Activated CD4-positive, alpha-beta T cell treated with anti-CD3 and anti-CD28 coated beads, Interleukin-2, amount 50 U/mL, for 48 hours (primary cell): ENCODE measurements at places on chromosomes 5 and 9.

DNA sequence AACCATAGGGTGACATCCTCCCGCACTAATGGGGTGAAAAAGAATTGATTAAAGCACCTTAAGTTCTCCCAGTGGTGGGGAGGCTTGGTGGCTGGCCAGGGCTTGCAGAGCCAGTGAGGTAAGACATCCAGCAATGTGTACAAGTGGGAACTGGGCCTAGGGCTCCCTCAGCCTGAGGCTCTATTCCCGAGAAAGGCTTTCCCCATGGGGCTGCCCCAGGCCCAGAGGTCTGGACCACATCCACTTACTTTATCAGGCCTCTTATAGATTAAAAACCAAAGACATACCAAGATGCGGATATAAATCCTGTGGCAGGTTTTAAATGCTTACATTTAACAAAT is 35.3 kb downstream of the C5orf15 start:
- DNase-seq: no peak

- DNase-seq: no peak
Measured at GRCh38 chr5:32526810-32527209, 58.5 kb upstream of the SUB1 start.

DNA sequence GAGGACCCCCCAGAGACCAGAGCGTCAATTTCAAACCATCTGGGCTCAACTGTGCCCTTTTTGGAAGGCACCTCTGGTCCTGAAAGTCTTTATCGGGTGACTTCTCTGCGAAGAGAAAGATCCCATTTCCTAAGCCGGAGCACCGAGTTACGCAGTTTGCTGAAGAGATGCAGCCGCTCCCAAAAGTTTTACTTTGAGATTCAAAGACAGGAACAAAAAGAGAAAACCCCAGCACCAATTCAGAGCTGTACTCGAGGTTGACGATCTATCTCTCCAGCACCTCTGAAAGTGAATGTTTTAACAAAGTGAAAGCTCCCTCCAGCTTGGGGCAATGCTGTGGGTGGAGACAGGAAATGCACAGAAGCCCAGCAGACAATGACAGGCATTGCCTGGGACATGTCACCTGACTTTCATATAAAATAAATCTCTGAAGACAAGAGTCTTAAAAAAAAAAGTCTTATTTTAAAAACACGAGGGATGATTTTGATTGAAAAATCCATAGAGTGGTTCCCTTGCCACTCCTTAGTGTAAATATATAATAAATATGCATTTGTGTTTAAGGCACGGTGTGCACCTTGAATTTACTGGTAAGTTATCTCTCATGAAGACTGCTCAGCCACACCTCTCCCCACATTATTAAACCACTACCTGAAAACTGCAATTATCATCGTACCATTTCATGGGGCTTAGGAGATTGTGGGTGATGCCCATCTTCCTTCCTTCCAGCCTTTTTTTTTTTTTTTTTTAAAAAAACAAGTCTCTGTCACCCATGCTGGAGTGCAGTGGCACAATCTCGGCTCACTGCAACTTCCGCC is 79.9 kb downstream of the FNBP1 start:
- peak; percentile 73 for DNase-seq

GRCh38 chr5:15105799-15106393 is 234.3 kb upstream of the ANKH start:
- peak; percentile 29 for DNase-seq

DNA sequence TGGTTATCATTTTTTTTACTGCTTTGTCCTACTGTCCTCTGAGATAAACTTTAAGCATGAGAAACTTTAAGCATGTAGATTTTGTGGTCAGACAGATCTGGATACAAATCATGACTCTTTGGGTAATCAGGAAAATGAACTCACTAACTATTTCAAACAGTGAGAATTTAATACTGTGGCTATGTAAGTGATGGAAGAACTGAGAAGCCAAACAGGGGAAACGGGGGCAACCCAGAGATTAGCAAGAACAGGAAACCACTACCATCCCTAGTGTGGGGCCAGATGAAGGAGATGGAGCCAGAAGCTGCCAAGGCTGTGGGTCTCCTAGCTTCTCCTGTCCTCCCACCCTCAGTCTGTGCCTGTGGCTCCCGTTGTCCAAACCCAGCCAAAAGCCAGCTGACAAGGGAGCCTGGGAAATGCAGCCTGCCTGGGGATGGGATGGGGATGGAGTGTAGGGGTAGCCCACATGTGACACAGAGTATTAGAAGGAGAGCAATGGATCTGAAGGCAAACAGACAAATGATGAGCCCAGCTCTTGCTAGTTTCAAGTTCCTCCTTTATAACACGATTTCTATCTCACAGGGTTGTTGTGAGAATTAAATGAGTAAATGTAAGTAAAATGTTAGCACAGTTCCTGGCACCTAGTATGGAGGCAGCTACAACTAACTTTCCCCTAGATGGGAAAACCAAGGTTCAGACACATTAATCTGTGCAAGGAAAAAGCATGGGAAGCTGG is 27.7 kb upstream of the CDC23 start:
- peak; percentile 26 for DNase-seq

DNA sequence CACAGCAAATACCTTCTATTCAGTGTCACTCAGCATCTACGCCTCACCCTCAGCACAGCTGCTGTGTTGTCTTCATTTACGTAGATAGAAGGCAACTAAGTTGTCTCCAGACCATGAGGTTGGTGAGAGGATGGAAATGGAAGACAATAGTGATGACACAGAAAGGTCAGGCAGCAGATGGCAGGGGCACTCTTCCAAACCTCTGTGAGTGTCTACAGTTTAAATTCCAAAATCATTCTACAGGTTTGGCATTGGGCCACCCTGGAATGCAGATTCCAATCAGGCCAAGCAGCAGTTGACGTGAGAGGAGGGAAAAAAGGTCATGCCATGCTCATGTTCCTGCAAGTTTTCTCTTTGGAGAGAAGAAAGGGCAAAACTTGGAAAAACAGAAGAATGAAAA is 68.7 kb upstream of the ADAMTSL1 start:
- DNase-seq: no peak

DNA sequence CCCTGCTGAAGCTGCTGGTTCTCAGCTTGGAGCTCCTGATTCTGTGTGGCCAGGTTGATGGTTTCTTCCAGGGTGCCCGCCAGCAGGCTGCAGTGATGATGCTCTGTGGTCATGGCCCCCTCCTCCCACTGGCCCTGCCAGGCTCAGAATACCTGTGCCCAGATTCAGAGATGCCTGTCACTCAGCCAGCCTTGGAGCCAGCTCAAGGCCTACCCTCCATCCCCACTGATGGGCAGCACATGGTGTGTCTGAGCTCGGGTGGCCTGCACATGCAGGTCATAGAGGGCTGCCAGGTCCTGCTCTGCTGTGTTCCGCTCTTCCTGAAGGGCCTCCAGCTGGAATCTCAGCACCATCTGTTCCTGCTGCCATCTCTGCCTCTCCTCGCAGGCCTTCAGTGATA is 5.4 kb downstream of the SLC35A4 start:
- DNase-seq: no peak

DNA sequence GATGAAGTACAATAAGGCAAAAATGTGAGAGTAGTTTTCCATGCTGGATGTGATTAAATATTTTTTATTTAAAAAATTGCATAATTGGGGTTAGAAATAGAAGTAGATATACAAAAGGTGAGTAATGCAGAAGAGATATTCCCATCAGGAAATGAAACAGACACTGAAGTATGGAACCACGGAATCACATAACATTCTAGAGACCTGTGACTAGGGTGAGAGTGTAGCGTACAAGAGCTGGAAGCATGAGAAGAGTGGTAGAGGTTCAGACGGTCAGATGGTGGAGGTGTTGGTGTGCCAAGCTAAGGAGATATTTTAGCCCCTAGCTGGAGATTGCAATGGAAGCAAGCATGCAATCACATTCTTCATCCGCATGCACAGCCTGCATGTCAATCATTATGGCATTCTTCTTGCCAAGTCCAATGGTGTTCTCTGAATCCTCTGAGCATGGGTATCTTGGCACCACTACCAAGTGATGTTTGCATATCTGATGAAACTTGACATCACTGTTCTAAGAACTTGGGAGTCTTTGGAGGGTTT is 587.8 kb downstream of the PSAT1 start:
- DNase-seq: no peak

GRCh38 chr9:101029315-101030085 is 973 bp downstream of the PLPPR1 start:
- no peak for DNase-seq

DNA sequence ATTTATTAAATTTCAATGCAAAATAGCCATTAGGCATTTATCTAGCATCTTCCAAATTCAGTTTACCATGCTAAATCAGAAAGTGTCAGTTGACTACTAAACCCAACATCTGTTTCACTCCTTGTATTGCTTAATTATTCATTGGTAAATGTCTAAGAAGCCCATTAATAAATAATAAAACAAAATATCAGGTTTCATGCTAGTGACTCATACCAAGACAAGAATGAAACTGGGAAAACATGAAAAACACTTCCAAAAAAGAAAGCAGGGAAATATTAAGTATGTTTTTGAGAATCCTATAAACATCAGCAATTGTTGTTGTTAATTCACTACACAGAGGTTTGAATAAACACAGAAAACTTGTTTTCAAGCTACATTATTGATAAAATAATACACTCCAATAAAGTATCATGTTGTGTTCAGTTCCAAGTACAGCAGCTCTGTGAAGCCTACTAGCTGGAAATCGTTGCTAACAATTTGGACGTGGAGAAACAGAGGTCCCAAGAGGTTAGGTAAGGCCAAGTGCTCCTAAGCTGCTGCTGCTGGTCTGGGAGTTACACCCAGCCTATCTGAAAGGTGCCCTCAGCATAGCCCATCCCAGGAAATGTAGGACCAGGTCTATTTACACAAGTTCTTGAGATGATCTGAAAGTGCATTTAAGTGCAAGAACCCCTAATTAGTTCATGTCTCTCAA is 78.8 kb downstream of the GNAQ start:
- no peak for DNase-seq

GRCh38 chr5:14593326-14594021 is 11.9 kb downstream of the OTULINL start:
- peak; percentile 36 for DNase-seq

DNA sequence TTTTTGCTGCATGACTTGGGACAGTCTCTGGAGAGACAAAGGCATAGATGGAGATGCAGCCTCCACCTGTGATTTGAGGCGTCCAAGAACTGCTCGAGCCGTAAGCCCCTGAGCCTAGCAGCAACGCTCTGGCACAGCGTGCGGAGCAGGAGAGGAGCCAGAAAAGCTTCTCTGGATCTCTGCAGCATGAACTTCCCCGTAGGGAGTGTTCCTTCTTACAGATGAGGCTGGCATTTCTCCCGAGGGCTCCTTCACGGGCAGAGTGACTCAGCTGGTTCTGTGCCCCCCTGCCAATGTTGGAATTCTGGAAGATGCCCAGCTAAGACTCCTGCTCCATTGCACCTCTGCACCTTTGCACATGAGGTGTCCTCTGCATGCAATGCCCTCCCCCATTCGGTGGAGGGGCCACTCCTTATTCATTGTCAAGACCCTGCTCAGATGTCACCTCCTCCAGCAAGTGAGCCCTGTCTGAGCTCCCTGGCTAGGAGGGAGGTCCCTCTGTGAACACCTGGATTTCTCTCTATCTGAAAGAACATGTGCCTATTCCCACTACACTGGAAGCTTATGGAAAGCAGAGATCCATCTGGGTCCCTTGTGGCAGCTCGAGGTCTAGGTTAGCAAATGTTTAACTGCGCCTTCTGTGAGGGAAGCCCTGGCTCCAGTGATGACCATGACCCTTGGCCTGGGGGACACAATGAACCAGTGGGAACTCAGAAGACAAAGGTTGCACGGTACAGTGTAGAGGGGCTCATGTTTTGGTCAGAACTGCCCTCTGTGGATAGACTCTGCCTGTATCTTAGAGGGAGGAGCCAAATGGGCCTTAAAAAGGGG is 39.6 kb downstream of the SH3PXD2B start:
- DNase-seq: no peak

- no peak for DNase-seq
Measured at GRCh38 chr5:28809811-28810750, 1771.7 kb upstream of the CDH9 start.

GRCh38 chr9:13988944-13989343 is 325.0 kb downstream of the NFIB start:
- DNase-seq: no peak

DNA sequence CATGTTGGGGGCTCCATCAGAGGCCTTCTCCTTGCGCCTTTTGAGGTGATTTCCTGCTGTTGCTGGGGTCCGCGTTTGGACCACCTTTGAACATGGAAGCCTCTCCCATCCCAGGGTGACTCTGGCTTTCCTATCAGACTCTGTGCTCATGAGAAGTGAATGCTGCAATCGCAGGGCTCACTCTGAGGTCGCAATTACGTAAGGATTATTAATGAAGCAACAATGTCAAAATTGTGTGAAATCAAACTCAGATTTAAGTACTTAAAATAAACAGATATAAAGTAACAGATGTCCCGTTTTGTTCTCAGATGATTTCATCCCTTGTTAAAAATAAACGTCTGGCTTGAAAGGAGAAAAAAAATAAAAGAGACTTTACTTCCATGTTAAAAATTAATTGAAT is 634.2 kb downstream of the BNC2 start:
- DNase-seq: no peak

- DNase-seq: no peak
Measured at GRCh38 chr5:8340739-8341344, 471.9 kb downstream of the MTRR start.

DNA sequence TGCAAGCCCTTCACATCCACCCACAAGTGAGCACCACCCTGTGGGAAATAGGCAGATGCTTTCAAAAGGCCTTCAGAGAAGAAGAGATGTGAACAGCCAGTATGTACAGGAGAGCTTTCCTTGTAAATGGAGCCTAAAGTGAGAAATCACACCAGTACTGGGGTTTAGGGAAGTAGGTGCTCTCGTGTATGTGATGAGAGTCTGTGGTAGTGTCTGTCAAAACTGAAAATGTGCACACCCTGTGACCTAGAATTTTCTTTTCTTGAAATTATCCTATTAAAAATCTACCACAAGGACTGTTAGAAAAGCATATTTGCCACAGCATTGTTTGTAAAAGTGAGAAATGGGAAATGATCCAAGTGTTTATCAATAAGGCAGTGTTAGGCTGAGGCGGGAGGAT is 16.6 kb downstream of the OTULINL start:
- DNase-seq: no peak
